ENCODE measurements at places on chromosomes 11 and 22.

- no peak for DNase-seq
Measured at GRCh38 chr22:33380789-33381530, 322.8 kb upstream of the SYN3 start.

DNA sequence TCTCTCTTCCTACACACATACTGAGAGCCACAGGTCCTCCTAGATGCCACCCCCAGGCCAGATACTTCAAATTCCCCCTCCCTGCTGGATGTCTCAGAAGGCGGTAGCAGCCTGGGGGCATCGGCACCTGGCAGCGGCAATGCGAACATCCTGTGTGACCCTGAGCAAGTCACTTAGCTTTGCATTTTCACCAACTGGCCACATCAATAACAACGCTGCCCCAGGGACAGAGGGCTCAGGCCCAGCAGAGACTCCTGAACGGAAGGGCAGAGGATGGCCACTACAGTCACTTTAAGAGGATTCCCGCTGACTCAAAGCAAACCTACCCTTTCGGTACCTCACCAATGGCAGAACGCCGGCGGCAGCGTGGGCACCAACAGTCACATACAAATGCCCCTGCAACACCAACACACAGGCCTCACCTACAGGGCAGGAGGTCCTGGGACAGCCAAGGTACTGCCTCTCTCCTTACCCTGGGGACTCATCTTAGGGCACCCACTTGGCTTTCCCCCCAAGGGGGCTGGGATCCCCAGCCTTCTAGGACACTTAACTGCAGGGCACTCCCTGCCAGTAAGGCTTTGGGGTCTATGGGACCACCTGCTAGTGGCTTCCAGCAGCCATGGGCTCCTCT lies 1.6 kb downstream of the LMO1 start:
- no peak for DNase-seq

DNA sequence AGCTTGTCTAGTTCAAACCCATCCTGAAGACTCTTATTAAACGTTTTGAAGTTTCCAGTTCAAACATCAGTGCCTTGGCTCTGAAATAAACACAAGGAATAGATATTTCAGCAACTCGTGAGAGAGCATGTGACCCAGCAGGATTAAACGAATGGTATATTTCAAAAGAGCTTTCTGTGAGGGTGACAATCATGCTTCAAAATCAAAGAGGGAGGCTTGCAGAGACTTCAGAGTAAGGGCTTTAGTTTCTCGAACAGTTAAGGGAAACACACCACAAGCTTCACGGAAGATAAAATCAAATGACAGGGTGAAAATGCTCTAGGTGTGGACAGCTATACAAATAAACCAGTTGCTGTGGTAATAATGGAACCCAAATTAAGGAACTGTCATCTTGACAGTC lies 1.4 kb downstream of the HPS4 start:
- DNase-seq, result no peak

DNA sequence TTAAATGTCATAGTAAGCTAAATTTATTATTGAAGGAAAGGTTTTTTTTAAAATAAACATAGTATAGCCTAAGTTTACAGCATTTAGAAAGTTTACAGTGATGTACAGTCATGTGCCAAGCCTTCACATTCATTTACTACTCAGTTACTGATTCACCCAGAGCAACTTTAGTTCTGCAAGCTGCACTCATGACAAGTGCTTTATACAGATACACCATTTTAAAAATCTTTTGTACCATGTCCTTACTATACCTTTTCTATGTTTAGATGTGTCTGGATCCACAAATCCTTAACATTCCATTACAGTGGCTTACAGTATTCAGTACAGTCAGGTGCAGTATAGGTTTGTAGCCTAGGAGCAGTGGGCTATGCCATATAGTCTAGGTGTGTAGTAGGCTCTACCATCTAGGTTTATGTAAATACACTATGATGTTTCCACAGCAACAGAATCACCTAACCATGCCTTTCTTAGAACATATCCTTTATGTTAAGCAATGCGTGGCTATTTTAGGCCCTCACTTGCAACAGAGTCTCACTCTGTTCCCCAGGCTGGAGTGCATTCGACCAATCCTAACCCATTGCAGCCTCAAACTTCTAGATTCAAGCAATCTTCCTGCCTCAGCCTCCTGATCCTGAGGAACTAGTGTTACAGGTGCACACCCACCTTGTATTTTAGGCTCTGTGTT lies 79.5 kb upstream of the SLC25A18 start:
- DNase-seq, result no peak

DNA sequence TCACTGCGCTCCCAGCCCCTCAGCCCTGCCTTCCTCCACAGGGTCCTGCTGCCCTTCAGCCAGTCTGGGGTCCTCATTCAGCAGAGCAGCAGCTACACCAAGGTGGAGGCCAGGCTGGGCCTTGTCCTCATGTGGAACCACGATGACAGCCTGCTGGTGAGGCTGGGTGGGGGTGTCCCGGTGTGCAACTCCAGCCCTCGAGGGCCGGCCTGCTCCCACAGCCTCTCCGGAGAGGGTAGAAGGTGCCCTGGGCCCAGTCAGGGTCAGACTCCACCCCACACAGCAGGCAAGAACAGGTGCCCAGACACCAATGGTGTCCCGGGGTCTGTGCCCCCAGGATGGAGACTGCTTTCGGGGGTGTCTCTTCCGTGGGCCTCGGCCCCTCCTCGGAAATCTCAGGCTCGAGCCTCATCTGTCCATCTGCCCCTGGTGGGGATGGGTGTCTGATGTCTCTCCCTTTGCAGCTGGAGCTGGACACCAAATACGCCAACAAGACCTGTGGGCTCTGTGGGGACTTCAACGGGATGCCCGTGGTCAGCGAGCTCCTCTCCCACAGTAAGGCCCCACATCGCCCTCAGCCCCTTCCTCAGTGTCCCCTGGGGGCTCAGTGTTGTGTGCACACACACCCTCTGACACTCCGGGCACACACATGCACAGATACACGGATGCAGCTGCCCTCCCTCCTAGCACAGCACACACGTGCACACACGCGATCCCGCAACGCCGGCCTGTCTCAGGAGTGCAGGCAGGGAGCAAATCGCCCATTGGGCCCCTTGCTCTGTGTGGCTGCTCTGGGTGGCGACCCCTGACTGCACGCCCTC lies 4.9 kb downstream of the MUC5AC start:
- no peak for DNase-seq

DNA sequence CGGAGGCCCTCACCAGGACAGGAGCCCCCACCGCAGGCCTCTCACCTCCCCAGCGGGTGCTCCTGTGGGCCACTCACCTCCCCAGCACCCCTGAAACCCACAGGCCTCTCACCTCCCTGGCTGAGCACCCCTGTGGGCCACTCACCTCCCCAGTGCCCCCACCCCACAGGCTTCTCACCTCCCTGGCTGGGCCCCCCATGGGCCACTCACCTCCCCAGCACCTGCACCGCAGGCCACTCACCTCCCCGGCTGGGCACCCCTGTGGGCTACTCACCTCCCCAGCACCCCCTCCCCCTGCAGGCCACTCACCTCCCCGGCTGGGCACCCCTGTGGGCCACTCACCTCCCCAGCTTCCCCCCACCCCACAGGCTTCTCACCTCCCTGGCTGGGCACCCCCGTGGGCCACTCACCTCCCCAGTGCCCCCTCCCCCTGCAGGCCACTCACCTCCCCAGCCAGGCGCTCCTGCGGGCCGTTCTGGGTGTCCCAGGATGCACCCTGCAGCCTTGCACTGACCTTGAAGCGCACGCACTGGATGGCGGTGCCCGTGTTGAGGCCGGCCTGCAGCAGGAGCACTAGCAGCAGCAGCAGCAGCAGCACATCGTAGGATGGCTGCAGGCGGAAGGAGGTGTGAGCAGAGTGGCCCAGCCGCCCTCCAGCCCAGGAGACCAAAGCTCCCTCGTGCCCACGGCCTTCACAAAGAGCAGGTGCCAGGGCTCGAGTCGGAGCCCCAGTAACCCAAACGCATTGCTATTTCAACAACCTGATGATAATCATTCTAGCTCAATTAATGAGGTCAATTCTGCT lies 5.7 kb upstream of the TTLL8 start:
- no peak for DNase-seq

DNA sequence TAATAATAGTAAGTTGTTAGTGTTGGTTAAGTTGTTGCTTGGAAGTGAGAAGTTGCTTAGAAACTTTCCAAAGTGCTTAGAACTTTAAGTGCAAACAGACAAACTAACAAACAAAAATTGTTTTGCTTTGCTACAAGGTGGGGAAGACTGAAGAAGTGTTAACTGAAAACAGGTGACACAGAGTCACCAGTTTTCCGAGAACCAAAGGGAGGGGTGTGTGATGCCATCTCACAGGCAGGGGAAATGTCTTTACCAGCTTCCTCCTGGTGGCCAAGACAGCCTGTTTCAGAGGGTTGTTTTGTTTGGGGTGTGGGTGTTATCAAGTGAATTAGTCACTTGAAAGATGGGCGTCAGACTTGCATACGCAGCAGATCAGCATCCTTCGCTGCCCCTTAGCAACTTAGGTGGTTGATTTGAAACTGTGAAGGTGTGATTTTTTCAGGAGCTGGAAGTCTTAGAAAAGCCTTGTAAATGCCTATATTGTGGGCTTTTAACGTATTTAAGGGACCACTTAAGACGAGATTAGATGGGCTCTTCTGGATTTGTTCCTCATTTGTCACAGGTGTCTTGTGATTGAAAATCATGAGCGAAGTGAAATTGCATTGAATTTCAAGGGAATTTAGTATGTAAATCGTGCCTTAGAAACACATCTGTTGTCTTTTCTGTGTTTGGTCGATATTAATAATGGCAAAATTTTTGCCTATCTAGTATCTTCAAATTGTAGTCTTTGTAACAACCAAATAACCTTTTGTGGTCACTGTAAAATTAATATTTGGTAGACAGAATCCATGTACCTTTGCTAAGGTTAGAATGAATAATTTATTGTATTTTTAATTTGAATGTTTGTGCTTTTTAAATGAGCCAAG lies 2.7 kb downstream of the NEAT1 start:
- no peak for DNase-seq

DNA sequence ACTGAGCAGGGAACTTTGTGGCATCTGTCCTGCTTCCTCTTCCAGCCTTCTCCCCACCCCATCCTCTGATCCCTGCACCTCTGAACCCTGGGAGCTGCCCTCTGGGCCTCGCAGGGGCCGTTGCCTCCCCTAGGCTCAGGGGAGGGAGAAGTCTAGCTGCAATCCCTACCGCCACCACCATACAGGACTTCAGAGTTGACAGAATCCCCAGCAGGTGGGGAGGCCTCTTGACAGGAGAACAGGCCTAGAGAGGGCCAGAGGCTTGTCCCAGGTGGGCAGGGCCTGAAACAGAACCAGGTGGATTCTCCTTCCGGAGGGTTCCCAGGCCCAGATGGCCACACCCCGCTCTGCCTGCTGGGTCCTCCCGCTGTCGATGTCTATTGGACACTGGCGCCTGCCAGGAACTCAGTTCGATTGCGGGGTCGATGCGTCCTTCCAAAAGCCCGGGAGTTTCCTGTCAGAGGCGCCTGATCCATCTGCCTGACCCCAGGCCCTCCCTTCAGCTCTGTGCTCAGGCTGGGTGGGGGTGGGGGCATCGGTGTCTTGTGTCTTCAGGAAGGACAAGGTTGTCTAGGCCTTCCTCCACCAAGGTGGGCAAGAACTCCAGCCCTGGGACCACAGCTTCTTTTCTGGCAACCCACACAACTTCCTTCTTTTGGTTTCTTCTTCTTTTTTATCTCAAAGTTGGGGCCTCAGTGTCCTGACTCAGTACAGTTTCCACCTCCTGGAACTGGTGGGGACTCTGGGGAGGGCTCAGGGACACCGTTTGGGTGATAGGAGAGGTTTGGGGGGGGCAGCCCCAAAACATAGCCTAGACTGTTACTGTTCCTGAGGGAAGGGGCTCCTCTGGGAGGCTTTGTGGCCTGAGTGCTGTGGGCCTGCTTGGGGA lies 6.4 kb downstream of the STARD10 start:
- DNase-seq, result no peak

GRCh38 chr11:19656140-19656541 lies 56.5 kb upstream of the NAV2 start:
- no peak for DNase-seq

DNA sequence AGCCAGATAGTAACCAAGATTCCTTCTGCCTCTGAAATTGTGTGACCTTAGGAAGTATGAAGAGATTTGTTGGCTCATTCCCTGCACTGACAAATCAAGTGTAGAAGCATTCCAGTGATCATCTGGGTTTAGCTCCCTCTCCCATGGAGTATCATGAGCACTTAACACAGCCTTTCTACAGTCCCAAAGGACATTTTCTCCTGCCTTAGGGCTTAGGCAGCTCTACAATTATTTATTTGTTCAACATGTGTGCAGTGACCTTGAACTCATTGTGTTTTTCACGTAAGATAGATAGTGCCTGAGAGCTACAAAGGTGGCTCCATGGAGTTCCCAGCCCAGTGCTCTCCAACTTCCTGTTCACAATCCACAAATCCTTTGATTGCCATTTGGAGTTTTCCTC lies 94.8 kb upstream of the FAT3 start:
- no peak for DNase-seq

- no peak for DNase-seq
Measured at GRCh38 chr11:12941671-12942070, 67.4 kb upstream of the RASSF10 start.

GRCh38 chr11:32172041-32172847 lies 81.4 kb downstream of the RCN1 start:
- DNase-seq, result no peak

GRCh38 chr11:95078526-95078925 lies 11.1 kb upstream of the ENDOD1 start:
- DNase-seq, result no peak

DNA sequence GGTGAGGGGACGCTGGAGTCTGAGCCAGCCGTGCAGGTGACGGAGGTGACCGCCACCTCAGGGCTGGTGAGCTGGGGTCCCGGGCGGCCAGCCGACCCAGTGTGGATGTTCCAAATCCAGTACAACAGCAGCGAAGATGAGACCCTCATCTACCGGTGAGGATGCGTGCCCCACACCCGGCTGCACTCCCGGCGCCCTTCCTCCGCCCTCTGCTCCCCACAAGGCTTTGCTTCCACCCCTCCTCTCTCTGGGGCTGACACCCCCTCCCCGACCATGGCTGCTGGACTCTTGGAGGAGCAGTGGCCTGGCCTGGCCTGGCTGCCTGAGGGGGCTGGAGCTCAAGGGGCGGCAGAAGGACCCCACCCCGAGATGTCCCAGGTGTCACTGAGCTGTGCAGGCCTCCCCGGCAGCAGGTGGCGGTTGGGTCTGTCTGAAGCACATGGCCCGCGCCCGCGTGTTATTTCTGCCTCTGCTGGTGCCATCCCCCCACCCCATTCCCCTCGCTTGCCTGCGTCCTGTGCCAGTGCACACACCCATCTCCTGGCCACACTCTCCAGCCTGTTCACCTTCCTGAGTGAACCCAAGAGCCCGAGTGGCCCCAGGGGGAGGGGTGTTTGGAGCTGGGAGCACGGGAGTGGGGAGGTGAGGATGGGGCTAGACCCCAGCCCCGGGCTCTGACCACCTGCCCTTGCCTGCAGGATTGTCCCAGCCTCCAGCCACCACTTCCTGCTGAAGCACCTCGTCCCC lies 2.2 kb downstream of the LRFN4 start:
- DNase-seq, result no peak

GRCh38 chr11:104275992-104276391 lies 112.0 kb upstream of the PDGFD start:
- no peak for DNase-seq

DNA sequence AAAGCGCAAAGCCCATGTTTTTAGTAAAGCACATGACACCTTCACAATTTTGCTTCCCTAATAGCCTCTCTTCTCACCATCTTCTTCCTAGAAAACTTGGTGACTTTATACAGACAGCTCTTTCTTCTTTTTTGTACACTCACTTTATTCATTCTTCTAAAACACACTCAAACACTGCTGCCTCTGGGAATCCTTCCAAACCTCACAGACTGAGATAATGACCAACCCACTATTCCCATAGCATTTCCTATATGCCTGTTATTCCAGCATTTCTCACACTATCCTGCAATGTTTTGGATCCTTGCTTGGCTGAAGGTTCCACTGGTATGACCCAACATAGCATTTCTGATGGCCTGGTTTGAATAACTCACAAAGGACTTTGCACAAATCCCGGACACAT lies 442.1 kb upstream of the CCDC90B start:
- no peak for DNase-seq
